ENCODE measurements at places on chromosomes 1 and 21.

DNA sequence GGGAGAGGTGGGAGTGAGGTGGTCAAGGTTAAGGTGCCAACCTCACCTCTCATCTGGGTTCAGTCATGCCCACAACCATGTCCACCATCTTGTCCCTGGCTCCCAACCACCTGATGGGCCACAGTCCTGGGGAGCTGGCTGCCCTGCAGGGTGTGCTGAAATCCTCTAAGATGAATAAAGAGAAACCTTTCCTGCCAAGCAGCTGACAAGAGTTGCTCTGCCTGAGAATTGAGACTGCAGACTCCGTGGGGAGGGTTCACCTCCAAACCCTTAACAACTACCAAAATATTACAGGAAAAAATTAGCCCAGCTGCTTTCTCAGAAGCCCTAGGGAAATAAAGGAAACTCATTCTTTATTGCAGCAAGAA lies 15.2 kb upstream of the FGR start:
- no peak for DNase-seq

- DNase-seq = no peak
These were observed 40.7 kb downstream of the MATN1 start for GRCh38 chr1:30682396-30683275.

GRCh38 chr1:65253800-65254319 lies 55.5 kb upstream of the DNAJC6 start:
- no peak for DNase-seq

DNA sequence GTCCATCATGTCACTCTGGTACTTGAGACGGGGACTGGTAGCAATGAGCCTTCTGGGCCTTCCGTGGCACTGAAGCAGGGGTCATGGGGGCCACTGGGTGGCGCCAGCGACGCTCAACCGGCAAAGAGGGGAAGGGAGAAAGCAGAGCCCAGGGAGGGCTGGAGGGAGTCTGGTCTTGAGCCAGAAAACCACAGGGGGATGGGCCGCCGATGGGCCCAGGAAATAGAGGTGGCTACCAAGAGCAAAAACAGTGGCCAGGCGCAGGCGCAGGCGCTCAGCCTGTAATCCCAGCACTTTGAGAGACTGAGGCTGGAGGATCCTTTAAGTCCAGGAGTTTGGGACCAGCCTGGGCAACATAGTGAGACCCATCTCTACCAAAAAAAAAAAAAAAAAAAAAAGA lies 21.8 kb downstream of the EXOC8 start:
- DNase-seq = no peak

- no peak for DNase-seq
These were observed 241.6 kb downstream of the SMYD3 start for GRCh38 chr1:246265481-246265880.

- no peak for DNase-seq
These were observed 40.4 kb downstream of the RNF187 start for GRCh38 chr1:228527596-228527995.

GRCh38 chr1:160548960-160549664 lies 26.1 kb upstream of the SLAMF6 start:
- no peak for DNase-seq

DNA sequence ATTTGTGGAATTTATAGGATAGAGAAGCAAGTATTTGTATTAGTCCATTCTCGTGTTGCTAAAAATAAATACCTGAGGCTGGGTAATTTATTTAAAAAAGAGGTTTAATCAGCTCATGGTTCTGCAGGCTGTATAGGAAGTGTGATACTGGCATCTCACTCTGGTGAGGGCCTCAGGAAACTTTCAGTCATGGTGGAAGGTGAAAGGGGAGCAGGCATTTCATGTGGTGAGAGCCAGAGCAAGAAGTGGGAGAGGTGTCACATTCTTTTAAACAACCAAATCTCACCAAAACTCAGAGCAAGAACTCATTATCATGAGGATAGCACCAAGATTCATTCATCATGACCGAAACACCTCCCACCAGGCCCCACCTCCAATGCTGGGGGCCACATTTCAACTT lies 18.1 kb downstream of the SDCCAG8 start:
- no peak for DNase-seq

GRCh38 chr1:209105701-209106100 lies 477.8 kb upstream of the CAMK1G start:
- no peak for DNase-seq

DNA sequence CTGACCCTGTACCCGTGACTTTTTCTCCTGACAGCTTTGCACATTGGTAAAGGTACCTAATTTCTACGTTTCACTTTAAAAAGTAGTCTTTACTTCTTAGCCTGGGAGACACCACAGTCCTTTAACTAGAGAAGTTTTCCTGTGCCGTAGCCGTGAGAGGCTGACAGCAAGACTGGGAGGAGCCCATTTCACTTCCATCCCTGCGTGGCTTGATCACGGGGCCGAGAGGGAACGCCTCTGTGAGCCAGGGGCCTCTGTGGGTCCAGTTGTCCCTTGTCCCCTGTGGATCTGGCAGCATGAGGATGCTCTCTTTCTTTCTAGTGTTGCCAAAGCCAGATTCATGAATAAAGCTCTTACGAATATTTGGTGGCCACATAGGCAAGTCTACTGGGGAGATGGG lies 21.6 kb downstream of the PCP4 start:
- no peak for DNase-seq

DNA sequence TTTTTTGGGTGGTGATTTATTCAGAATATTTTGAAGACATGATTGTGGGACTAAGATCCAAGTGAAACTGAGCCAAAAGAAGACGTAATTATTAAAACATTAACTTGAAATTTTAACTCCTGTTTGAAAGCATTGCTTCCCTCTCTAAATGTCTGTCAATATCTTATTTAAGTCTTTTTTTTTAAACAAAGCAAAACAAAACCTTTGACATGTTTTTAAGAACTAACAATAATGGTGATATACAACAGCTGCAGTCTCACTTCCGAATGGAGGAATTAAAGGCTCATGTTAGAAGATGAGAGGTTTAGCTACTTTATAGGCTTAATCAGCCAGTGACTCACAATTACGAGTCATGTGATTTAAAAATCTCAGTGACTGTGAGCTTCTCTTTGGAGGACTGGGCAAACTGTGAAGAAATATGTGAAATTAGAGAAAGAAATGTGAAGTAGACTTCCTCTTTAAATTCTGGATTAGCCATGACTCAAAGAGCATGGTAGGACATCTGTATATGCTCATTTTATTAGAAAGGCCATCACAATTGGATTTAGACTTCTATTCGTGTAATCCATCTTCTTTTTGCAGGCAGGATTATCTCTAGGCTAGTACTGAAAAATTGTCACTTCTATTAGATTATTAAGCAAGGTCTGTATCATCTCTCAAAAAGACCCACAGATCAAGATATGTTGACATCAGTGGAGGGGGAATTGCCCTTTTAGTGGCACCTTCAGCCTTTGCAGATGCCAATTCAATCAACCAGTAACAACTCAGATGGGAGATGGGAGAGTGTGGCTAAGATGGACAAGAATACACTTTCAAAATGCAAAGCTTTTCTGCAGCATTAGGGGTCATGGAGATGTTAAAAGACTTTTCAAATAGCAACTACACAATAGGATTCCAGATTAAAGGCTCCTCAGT lies 28.7 kb downstream of the KCNA3 start:
- DNase-seq = no peak
